ENCODE measurements at places on chromosomes 6 and 20.
A peak's percentile ranks its signal among the peaks of the same experiment; 100 is the strongest.

DNA sequence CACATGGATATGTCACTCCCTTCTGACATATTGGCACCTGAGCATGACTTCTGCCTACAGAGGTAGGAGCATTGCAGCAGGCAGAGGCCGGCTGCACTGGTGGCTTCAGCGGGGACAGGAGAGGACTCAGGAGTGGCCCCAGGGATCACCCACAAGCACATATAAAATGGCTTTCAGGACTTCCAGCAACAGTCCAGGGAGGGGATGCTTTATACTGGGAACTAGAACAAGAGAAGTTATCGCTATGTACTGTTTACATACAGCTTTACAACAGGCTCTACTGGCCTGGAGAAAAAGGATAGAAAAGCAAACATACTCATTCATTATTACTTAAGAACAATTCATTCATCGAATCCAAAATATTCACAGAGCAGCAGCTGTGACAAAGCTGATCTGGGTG is 337.8 kb downstream of the THBS2 start:
- no peak for DNase-seq

DNA sequence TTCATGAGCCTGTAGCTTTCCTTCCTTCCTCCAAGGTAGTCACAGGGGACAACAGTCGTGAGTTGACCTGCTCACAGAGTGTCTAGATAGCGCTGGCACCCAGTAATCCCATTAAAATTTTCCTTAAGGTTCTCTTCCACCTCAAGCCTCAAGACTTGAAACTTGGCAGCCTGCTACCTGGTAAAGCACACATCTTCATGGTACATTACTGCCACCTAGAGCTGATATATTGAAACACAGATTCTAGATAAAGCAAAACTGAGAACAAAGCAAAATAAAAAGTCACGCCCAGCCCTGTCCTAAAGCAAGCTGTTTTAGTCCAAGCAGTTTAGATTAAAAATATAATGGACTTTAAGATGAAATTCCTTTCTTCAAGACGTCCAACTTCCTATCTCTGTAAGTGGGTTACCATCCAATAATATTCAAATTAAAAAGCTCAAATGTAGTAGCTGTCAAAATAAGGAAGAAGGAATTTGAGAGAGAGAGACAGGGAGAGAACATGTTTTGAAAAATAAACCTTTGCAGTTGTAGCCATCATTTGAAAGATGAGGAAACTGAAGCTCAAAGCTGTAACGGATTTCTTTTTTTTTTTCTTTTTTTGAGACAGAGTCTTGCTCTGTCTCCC is 50.7 kb upstream of the CD83 start:
- no peak for DNase-seq

- peak; percentile 73 for DNase-seq
Measured at GRCh38 chr20:29873946-29874345, 1383.5 kb upstream of the DEFB115 start.

DNA sequence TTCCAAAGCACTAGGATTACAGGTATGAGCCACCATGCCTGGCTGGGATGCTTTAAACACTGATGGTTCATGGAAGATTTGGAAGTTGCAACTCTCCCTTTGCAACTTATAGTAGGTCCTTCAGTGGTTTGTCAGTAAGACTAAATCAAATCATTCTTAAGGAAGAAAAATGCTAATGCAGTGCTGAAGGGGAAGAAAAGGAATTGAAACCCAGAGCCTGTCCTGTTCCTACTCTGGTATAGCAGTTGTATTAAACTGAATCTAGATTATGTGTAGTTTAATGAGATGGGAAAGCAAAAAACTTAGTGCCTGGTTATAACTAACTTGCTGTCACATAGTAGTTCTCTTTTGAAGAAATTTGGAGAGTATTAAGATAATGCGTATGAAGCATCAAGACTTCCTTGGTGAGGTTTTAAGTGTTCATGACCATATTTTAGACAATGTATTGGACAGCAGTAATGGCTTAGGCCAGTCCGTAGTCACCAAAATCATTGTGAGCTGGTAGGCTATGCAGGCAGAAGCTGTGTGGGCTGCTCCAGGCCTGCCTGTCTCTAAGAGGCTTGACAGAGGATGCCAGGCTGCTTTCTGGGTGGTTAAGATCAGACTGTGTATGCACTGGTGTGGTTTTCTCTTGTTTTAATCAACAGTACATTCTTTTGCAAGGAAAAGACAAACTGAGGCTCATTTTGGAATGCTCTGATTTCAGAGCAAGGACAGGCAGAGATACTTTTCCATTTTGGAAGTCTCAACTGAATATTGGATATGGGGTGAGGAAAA is 14.0 kb downstream of the PAQR8 start:
- no peak for DNase-seq

GRCh38 chr6:14275493-14275851 is 157.9 kb downstream of the CD83 start:
- no peak for DNase-seq

DNA sequence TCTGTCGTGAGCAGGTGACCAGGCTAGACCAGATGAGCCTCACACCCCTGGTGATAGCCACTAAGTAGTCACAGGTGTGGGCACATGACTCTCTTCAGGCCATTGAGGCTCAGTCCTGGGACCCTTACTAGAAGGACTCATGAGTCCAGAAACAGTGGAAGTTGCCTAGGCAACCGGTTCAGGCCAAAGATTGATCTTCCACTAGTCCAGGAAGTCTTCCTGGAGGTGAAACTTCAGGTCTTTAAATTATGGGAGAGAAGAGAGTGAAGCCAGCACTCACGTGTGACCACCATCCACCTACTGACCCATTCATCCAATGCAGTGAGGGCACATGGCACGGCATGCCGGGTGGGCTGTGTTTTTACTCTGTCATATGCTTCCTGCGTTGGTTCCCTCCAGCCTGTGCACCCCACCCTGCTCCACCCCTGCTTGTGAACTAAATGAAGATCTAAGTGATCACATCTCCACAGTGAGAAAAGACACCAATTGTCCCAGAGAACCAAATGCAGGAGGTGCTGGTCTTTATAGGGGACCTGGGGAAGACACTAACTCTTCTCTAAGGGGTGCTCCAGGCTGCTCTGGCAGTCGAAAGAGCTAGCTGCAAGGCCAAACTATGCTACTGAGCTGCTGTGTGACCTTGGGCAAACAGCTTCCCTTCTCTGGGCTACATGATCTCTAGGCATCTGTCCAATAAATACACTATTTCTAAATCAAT is 12.5 kb upstream of the STX16 start:
- no peak for DNase-seq

DNA sequence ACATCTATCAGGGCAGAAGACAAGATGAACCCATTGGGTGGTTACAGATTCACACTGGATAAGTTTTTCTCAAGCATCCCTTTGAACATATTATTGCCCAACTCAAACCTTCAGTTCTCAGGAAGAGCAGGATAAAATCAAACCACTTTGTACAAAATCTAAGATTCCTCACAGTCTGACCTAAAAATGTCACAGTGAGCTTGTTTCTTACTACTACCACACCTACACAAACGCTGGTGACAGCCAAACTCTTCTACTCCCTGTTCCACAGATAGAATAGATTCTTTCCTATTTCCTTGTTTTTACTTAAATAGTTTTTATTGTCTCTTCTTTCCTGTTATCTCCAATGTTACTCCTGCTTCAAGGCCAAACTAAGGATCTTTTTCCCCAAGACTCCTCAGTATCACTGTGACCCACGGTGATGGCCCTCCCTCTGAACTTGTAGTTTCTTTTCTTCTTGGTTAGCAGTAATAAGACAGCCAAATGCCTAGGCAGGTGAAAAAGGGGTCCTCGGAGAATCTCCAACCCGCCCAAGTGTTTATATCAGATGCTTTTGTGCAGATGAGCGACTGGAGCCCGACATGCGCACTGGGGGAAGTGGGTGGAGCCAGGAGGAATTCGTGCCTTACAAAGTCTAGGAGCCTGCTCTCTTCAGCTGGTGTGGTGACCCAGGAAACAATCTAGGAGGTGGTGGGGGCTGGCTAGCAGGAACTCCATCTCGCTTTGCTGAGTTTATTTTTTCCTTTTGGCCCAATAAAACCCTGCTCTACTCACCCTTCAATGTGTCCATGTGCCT is 53.4 kb downstream of the SEL1L2 start:
- DNase-seq: no peak

- no peak for DNase-seq
Measured at GRCh38 chr6:116894669-116895068, 17.6 kb downstream of the RFX6 start.

- DNase-seq: no peak
Measured at GRCh38 chr6:96521306-96521643, 331 bp upstream of the UFL1 start.

GRCh38 chr6:157490611-157491269 is 109.8 kb downstream of the ZDHHC14 start:
- no peak for DNase-seq

DNA sequence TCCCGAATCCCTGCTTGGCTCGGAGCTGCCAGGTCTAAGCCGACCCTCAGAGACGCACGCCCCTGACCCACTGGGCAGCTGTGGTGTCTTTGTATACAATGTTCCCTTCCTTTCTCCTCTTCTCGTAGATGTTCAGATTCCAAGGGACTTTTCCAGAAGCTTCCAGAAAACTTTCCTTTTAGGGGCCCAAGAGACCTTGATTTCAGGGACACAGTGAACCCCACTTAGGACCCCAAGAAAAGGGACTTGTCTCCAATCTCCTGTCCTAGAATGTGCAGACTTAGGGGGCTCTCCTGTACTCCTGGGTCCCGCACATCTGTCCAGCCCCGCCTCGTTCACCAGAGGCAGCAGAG is 103.5 kb downstream of the EDN3 start:
- no peak for DNase-seq

- no peak for DNase-seq
Measured at GRCh38 chr6:35686873-35687555, 1.7 kb downstream of the FKBP5 start.

- DNase-seq: no peak
Measured at GRCh38 chr20:59406446-59406845, 106.0 kb downstream of the EDN3 start.

DNA sequence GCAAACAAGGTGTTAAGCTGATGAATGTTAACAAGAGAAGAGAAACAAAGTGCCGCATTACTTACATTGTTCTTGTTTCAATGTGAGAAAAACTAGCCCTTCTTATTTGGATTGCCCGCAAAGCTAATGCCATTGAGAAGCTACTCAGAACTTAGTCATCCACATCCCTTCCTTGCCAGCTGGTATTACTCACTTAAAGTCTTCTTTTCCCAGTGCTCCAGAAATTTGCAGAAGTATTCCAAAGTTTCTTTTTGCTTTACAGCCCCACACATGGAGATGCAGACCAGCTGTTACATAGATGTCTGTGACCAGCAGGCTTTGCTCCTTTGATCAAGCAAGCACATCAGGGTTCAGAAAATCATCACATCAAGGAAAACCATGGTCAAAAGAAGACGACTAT is 529.0 kb downstream of the TBC1D32 start:
- DNase-seq: no peak

- no peak for DNase-seq
Measured at GRCh38 chr6:19472850-19473249, 364.3 kb upstream of the ID4 start.

DNA sequence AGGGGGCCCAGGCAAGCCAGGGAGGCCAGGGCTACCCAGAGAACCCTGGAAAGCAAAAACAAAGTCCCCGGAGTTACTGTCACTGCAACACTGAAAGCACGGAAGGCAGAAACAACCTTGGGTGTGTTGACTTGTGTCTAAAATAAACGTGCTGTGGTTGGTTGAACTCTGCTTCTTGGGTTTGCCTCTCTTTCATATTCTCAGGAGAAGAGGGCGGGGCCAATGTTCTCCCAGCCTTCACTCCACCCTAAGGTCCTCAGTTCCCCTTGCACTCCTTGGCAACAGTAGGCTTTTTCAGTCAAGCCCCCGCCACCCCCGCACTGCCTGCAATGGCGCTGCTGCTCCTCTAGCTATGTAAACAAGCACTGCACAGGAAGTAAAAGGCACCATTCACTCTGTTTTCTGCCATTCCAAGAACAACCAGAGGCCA is 60.9 kb downstream of the COL9A1 start:
- no peak for DNase-seq

DNA sequence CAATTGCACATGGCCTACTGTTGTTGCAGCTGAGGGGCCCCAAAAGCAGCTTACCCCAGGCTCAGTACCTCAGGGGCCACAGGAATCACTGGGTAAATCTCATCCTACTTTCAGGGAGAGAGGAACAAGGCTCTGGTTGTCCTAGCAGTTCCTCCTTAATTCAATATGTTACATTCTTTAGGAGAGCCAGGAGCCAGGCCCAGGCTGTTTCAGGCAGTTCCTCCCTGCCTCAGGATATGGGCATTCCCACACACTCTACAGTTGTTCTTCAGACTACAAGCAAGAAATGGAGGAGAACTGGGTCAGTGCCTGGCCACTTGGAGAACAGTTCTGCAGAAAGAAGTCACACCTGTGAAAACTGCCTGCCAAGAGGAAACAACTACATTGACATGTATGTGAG is 9.6 kb upstream of the BTN3A2 start:
- no peak for DNase-seq

GRCh38 chr6:10867952-10868351 is 13.9 kb downstream of the GCM2 start:
- no peak for DNase-seq

- DNase-seq: no peak
Measured at GRCh38 chr20:24337069-24337468, 132.4 kb upstream of the SYNDIG1 start.

- DNase-seq: no peak
Measured at GRCh38 chr6:108254433-108255410, 6.1 kb downstream of the SNX3 start.

All from activated CD8-positive, alpha-beta memory T cell treated with anti-CD3 and anti-CD28 coated beads, Interleukin-2, amount 50 U/mL, for 48 hours (primary cell).